ENCODE measurements at places on chromosomes 5 and 9.

- DNase-seq = no peak
These were observed 71.1 kb downstream of the MAPKAP1 start for GRCh38 chr9:125635888-125636287.

GRCh38 chr9:71506821-71507220 lies 261.5 kb downstream of the CEMIP2 start:
- no peak for DNase-seq

GRCh38 chr9:100020121-100020795 lies 78.5 kb downstream of the ERP44 start:
- DNase-seq = no peak

DNA sequence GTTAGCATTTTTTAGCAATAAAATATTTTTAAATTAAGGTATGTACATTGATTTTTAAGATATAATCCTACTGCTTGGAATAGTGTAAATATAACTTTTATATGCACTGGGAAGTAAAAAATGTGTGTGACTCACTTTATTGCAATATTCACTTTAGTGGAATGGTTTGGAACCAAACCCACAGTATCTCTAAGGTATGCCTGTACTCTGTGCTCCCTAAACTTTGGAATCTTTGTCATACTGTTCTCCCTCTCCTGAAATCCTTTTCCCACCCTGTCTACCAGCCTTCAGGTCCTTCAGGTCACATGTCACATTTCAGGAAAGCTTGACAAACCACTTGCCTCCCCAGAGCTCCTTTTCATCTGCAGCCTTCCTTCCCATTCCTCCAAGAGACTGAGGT lies 308.7 kb downstream of the SPOCK1 start:
- no peak for DNase-seq

GRCh38 chr9:127463911-127464310 lies 12.6 kb downstream of the LRSAM1 start:
- no peak for DNase-seq

DNA sequence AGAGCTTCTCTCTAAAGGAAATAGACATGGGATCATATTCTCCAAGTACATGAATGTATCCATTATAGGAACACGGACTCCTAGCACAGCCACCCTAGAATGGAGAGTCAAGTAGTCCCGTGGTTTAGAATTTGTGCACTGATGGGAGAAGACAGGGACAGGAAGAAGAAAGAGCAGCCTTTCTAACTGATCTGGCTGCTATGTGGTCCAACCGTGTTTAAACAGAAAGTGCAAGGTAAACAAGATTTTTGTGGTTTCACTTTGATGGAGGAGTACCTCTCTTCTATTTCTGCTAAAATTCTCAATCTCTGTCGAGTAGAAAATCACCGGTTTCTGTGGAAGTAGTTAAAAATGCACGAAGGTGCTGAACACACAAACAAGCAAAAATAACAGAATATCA lies 171.3 kb downstream of the ST8SIA4 start:
- peak; percentile 53 for DNase-seq

- no peak for DNase-seq
These were observed 13.7 kb downstream of the SMC2 start for GRCh38 chr9:104107799-104108198.

GRCh38 chr9:97067490-97067889 lies 28.5 kb upstream of the CTSV start:
- no peak for DNase-seq

DNA sequence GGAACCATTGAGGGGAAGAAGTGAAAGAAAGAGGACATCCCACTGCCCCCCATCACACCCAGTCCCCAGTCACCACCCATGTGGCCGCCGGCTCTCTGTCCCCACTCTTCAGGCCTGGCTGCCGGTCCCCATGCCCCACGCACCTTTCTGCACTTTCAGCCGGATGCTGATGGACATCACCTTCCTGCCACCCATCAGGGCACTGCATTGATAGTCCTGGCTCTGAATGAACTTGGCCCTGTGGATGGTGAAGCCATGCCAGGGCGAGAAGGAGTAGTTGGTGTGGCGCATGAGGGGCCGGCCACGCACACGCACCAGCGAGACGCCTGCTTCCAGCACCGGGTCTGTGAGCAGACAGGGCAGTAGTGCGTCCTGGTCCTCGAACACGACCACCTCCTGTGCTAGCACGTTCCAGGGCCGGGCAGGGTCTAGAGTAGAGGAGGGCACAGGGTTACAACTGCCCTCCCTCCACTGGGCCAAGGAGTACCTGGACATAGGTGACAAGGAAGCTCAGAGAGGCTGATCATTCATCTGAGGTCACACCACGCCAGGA lies 6.4 kb downstream of the CSF1R start:
- DNase-seq = no peak

DNA sequence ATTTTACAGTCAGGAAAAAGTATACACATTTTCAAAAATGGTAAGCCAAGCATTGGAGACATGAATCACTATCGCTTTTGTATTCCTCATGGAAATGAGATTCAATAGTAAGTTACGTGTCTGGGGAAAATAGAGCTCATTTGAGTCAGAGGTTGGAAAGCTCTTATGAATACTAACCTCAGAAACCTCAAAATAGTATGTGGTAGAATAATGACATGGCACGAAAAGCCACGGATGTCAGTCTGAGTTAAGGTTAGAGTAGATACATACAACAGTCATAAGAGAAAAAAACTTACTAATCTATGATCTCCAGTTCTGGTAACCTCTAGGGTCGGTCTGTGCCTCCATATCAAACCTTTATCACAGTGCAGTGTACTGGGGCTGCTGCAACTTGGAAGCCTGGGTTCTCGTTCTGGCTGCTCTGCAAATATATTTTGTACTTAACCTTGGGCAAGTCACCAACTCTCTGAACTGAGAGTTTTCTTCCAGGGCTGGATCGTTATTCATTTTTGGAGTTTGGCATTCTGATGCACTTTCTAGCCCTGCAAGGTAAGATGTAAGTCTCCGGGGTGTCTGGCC lies 31.8 kb downstream of the MAP1B start:
- DNase-seq = no peak

DNA sequence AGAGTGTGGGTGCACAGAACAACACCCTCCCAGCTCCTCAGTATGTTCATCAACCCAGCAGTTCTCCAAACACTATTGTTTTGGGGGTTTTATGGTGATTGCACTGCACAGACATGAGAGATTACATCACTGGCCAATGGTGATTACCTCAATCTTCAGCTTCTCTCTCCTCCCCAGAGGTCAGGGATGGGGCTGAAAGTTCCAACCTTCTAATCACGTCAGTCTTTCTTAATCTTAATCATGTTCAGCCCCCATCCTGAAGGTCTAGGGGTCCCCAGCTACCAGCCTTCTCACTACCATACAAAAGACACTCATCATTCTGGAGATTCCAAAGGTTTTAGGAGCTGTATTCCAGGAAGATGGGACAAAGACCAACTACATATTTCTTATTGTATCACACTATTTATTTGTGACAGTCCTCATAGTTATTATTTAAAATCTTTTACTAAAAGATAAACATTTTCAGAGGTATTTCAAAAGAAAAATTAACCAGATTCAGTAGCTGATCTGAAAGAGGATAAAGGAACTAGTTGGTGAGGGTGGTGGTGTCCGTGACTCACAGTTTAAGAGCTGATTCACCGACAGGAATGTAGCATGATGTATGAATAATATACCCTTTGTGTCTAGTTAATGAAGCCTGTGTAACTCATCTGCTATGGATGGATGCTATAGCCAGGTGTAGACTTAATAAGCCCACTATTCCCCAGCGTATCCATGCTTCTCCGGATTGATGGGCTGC lies 35.6 kb downstream of the RASEF start:
- no peak for DNase-seq

GRCh38 chr5:9302218-9302617 lies 243.7 kb downstream of the SEMA5A start:
- DNase-seq = no peak

DNA sequence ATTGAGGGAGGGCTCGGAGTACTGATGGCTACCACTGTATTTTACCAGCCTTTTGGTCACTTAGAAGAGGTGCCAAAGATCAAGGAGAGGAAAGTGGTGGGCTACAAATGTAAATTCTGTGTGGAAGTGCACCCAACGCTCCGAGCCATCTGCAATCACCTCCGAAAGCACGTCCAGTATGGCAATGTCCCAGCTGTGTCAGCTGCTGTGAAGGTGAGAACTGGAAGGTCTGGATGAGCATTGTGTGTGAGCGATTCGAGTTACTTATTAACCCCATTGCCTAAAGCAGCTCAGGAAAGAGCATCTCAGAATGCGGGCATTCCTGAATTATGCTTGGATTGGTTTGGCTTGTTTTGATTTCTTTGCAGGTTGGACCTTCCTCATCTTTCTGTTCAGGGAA lies 67.5 kb downstream of the ZNF462 start:
- DNase-seq = no peak

GRCh38 chr5:23506329-23507236 lies 826 bp upstream of the PRDM9 start:
- DNase-seq = no peak

DNA sequence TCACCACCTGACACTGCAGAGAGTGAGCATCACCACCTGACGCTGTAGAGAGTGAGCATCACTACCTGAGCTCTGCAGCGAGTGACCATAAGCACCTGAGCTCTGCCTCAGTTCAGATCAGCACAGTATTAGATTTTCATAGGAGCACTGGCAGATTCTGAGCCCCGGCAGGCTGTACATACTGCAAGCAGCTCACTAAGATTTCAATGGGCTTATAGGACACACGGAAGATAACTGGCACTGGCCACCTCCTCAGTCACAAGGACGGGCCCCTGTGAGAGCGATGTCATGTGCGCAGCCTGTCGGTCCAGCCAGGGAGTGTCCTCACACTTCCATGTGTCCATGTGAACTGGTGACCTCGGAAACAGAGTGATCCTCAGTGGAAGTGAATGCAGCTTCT lies 153.5 kb upstream of the IRX2 start:
- DNase-seq = no peak

- no peak for DNase-seq
These were observed 28.9 kb downstream of the DCP2 start for GRCh38 chr5:113005454-113005853.

DNA sequence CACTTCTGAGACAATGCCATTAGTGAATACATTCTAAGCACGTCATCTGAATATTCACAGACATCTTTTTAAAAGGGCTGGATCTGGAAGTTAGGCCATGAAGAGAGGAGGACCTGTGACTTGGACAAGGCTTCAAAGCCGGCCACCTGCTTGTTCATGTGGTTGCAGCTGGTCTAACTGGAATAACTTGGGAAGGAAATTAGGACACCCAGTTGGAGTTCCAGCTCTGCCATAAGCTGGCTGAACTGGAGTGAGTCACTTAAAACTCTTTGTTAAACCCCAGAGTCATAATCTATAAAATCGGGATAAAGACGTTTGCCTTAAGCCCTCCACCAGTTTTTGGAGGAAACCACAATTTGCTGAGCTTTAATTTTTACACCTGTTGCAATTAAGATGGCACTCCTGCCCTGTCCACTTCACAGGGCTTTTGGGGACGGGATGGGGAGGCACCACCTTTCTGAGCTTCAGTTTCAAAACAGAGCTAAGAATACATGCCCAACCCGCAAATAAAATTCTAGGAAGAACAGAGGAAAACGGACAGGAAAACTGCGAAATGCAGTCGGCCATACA lies 536 bp upstream of the STX17 start:
- DNase-seq = no peak

GRCh38 chr5:10447041-10447440 lies 5.4 kb downstream of the ROPN1L start:
- no peak for DNase-seq

DNA sequence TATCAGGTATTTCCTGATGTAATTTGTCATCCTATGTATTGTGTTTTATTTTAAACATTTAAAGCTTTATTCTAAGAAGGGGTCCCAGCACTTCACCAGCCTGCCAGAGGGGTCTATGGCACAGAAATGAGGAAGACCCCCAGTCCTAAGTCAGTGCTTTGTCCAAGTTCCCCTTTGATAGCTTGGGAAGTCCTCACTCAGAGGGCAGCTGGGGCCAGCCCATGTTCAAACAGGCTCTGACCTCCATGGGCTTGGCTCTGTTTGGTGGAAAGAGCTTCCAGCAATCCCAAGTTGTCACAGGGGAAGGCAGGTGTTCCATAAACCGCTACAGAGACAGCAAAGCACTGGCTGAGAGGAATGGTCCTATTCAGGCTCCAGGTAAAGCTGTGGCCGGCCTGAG lies 26.6 kb upstream of the AKNA start:
- no peak for DNase-seq

- DNase-seq = no peak
These were observed 32.5 kb upstream of the ABLIM3 start for GRCh38 chr5:149108651-149109280.

GRCh38 chr5:154878642-154879335 lies 20.4 kb downstream of the CNOT8 start:
- no peak for DNase-seq

GRCh38 chr5:142634216-142635011 lies 51.5 kb downstream of the FGF1 start:
- no peak for DNase-seq

DNA sequence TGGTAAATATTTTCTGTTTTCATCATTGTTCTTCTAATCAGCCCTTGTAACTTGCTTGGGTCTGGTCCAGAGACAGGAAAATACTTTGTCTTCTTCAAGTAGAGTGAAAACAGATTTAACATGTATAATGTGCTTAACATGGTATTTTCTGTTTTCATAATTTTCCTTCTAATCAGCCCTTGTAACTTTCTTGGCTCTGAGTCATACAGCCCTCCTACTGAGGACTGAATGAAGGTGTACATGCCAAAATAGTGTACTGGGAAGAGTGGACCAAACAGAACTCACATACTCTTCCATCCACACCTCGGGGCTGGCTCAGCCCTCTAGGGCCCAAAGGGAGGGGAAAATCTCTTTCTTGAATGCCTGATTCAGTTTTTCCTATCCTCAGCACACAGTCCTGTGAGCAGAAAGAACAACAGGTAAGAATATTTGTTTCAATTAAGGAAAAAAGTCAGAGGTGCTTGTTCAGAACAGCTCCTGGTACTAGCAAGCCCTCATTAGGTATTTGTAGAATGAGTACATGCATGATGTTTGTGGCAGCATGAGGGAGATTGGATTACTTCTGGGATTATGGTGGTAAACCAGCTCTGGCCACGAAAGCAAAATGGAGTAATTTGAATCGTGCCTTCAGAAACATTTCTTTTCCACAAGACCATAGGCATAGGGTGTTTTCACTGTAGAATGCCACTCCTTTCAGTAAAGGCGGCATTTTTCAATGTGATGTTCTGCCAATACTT lies 24.2 kb upstream of the MACIR start:
- DNase-seq = no peak

- DNase-seq = no peak
These were observed 44.6 kb upstream of the SHOC1 start for GRCh38 chr9:111839387-111839786.

- DNase-seq = no peak
These were observed 36.0 kb downstream of the NDUFS6 start for GRCh38 chr5:1836891-1837880.

GRCh38 chr5:100519075-100519474 lies 16.1 kb upstream of the FAM174A start:
- no peak for DNase-seq

Measured in CD4-positive, alpha-beta T cell treated with Interleukin-6 at 100 ng/mL for 8 hours (primary cell).